ENCODE measurements at places on chromosomes 11 and 22. TPM values are rescaled to one million over a fixed set of nuclear protein-coding genes. Genes with fewer than 3 reads are reported as not detected.

DNA sequence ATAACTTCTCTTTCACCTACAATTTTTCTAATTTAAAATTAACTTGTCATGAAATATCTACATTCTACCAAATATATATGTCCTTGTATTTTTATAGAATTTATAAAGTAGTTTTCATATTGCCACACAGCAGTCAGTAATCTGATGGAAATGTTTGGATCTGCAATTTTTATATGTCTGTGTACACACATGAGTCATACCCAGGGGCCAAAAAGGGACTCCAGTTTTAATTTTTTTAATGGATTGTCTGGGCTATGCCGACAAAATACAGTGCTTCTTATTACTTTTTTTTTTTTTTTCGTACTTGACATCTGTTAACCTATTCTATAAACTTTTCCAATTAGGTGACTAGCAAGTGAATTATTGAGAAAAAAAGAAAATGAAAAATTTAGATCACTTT is 6.3 kb downstream of the GUCY1A2 start:
- no peak for DNase-seq

- DNase-seq = no peak
Measured at GRCh38 chr11:106683435-106683834, 334.8 kb downstream of the GUCY1A2 start.

DNA sequence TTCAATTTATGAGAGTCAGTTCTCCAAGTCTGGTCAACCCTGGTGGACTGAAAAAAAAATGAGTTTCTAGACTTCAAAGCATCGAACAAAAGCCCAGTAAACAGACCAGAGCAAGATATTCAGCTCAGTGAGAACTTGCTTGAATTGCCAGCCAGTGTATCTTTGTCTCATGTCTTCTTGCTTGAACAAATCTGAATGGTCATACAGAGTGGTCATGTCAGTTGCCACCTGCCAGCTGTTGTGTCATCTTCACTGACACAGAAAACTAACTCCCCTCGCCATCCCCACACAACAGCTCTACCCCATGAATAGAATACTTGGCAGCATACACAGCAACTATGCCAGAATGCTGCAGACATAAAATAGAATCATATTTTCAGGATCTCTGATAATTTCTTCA is 27.5 kb upstream of the CALCB start:
- no peak for DNase-seq

DNA sequence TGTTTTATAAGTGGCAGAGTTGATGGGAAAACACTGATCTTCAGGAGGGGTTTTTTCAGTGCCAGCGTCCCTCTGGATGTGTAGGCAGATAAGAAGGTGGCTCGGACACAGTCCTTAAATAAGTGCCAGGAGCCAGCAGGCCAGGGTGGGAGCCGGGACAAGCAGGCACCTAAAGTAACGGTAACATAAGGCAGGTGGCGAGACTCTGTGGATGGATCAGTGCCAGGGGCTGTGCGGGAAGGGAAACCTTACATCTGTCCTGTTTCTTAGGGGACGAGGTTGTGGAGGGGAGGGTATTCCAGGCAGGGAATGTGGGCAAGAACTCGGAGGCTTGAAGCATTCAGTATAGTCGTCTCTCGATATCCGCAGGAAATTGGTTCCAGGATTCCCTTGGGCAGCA is 15.9 kb downstream of the BCR start:
- no peak for DNase-seq

- peak; percentile 16 for DNase-seq
Measured at GRCh38 chr11:41612415-41612814, 153.0 kb upstream of the LRRC4C start.

- DNase-seq = no peak
Measured at GRCh38 chr11:120040151-120040840, 97.6 kb downstream of the TRIM29 start.

GRCh38 chr11:61534933-61535839 is 26.6 kb downstream of the LRRC10B start:
- no peak for DNase-seq

OSM gene
- total RNA-seq = not detected

All from SK-MEL-5 (cell line).